Brain (organoid and tissue), 16 donors: ENCODE measurements at places on chromosomes 12 and 14.
A peak's percentile ranks its signal among the peaks of the same experiment; 100 is the strongest.

- DNase-seq: no peak
Observed at GRCh38 chr14:49381778-49382177, 204.4 kb downstream of the RPS29 start.

GRCh38 chr12:115870510-115870909 lies 407.0 kb downstream of the MED13L start:
- DNase-seq: no peak

GRCh38 chr12:34595749-34596733 lies 573.7 kb downstream of the ALG10 start:
- DNase-seq: no peak

- no peak for DNase-seq
Observed at GRCh38 chr14:67623114-67623513, 3.4 kb downstream of the ARG2 start.

DNA sequence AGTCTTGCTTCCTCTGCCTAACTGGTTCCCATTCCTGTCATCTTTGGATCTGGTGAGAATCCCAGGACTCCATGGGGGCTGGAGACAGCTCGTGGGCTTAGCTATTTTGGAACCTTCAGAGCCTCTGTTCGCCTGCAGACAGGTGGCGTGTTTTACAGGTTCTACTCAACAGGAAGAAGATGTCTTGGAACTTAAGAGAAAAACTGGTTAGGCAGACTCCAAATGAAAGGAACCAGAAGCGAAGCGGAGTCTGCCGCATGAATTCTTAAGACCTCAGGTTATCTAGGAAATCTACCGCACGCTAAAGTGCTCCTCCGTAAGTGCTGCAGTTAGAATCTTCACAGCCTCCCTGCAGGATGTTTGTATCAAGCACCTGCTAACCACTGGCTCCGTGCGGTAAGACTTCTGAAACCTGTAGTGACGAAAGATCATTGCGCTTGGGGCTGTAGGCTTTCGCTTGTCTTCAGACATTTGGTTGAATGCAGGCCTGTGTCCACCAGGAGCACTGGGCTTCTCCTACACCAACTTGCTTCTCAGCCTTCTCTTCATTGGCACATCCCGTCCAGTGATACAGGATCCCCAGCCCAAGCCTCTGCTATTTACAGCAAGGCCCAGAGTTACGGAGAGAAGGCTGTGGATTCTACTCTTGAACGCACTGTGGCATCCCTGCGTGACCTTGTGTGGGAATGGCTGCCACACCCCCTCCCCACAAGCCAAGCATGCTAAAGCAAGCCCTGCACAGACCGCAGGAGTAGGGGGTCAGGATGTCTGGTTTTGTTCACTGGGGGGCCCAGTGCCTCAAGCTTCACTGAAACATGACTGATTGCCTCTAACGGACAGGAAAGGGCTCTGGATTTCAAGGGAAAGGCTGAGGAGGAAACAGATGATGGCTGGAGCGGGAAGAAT lies 35.0 kb downstream of the ACADS start:
- no peak for DNase-seq

DNA sequence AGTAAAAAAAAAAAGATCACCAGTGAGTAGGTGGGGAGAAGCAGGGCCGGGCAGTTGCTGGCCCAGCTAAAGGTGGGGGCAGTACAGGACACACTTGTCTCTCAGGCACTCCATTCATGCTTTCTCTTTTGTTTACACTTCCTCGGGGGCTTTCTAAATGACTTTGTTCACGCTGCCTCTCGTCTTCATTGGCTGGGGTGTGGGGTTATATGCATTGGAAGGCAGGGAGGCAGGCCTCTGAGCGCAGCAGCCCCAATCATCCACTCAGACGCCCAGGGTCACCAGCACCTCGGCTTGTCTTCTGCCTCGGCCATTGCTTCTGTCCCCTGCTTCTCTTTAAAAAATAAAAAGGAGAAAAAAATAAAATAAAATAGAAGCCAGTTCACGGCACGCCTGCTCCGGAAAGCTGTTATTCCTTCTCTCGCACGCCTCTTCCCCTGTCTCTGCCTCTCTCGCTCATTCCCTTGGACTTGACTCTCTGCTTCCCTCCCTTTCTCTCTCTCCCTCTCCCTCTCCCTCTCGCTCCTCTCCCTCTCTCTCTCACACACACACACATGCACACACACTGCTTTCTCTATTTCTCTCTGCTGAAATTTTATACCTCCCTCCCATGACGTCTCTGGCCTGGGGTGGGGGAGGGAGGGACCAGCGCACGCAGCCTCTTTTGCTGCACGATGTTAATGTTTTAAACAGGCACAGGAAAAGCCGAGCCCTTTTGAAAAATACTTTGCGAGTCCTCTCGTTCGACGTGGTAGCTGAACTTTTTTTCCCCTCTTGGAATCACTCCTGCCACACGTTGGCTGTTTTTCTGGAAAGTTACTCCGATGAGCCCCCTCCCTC lies at the start of gene TGFB3:
Gene TGFB3 (minus strand): TSS at position 570 of the 840 bp plus-strand sequence. CDS start 1,102 bp downstream, outside the sequence.
- peak; percentile 81 for DNase-seq
